AG10803 (cell line): ENCODE measurements at places on chromosomes 13 and 19.

GRCh38 chr19:44855606-44856005 lies 9.5 kb downstream of the NECTIN2 start:
- no peak for DNase-seq

DNA sequence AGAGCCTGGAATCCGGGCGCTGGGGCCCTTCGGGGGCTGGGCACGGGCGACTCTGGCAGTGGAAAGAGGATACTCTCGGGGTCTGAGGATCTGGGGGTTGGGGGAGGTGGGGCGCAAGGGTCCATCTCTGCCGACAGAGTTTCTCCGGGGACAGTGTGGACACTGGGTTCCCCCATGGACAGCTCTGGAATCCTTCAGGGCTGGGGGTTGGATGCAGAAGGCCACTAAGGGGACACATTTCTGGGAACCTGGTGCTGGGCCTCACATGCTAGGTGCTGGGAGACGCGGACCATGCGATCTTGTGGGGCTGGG lies 2.3 kb downstream of the TGFBR3L start:
- no peak for DNase-seq

GRCh38 chr13:34172048-34172447 lies 354.1 kb downstream of the RFC3 start:
- DNase-seq = peak; percentile 37

DNA sequence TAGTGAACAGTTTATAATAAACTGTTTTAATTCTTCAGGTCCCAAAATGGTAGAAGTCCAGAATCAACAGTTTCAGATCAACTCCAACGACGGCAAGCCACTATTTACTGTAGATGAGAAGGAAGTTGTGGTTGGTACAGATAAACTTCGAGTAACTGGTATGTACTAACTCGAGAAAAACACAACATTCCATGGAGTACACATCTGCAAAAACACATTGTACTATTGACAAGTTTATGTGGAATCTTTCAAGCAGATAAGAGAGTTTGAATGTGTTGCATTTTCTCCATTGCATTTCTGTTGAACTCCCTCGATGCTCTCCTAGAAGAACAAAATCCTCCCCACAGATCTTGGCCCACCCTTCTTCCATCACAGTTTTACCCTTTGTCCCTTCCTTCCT lies 98.5 kb downstream of the SGCG start:
- no peak for DNase-seq

DNA sequence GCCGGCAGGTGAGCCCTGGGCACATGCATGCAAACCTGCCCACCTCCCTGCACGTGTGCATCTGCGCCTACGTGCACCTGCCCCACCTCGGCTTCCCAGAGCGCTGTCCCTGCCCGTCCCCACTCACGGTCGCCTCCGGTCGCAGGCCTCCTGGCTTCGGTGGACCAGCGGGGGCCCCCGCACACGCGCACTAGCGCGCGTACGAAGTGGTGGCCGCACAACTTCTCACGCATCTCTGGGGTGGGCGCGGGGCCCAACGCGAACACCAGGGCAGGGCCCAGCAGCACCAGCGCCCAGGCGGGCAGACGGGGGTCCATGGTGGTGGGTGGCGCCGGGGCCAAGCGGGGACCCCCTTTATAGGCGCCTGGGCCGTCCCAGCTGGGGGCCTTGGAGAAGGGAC lies at the start of gene INSL3:
Gene INSL3, minus strand, starts transcription at position 330 of the 400 bp plus-strand sequence. Its CDS starts 13 bp downstream, at position 317.
- DNase-seq = no peak

- DNase-seq = no peak
These were observed 721.5 kb upstream of the KLHL1 start for GRCh38 chr13:70829748-70830147.

DNA sequence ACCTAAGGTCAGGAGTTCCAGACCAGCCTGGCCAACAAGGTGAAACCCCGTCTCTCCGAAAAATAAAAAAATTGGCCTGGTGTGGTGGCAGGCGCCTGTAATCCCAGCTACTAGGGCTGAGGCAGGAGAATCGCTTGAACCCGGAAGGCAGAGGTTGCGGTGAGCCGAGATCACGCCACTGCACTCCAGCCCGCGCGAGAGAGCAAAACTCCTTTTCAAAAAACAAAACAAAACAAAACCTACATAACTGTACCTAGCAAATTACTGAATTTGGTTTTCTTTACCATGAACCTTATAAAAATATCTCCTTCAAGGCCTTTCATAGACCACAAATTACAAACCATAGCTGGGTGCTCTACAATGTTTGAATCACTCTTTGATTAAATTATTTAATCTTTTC lies 760 bp downstream of the ZNF91 start:
- DNase-seq = peak; percentile 28

DNA sequence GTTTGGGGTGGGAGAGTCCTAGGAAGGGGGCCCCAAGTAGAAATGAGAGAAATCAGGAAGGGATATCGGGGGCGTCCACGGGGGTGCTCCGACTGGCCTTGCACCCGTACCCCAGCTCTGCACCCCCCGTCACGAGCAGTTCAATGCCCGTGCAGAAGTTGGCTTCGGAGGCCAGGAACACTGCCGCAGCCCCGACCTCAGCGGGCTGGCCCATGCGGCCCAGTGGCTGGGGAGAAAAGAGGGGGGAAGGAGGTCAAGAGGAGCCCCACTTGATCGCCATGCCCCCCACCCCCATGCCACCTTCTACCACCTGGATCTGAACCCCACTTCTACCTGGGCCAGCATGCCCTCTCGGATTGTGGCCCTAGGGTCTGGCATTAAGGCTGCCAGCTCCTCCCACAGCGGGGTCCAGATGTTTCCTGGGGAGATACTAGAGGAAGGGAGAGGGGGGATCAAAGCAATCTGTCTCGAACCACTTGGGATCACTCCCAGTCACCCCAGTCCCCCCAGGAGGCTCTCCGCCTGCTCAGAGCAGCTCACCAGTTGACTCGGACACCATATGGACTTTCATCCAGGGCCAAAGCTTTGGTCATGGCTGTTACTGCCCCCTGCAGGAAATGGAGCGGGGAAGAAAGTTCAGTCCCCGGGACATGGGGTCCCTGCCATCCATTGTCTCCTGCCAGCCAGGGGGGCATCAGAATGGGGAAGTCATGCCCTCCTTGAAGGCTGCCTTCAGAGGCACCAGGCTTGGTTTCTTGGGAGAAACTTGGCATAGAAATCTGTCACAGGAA lies 2.5 kb upstream of the BCAT2 start:
- no peak for DNase-seq

DNA sequence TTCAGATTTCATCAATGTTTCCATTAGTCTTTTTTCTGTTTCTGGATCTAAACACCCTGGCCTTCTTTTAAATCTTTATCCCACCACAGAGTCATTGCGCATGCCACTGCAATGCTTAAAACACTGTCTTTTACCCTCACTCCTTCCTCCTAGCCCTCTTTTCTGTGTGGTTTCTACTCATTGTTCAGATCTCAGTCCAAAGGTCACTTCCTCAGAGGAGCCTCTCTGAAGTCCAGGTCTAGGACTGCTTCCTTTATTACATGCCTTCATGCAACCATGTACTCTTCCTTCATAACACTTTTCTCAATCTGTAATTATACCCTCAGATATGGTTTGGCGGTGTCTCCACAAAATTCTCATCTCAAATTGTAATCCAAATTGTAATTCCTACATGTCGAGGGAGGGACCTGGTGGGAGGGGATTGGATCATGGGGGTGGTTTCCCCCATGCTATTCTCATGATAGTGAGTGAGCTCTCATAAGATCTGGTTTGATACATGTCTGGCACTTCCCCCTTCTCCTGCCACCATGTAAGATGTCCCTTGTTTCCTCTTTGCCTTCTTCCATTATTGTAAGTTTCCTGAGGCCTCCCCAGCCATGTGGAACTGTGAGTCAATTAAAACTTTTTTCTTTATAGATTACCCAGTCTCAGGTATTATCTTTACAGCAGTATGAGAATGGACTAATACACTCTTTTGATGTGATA lies 808.9 kb downstream of the DIAPH3 start:
- no peak for DNase-seq

DNA sequence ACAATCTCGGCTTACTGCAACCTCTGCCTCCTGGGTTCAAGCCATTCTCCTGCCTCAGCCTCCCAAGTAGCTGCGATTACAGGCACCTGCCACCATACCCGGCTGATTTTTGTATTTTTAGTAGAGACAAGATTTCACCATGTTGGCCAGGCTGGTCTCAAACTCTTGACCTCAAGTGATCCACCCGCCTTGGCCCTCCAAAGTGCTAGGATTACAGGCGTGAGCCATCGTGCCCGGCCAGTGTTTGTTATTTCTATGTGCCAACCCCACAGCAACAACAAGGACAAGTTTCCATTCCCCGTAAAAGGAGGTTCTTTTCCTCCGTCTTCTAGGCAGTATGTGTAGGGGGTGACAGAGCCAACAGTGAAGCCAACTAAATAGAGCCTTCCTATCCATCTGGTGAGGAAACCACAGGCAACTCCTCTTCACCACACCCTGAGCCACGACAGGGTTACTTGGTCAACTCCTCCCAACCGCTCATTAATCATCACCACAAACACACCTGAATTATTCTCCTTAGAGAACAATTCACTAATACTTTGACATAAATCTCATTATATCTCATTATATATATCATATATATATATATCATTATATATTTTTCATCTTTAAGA lies 25.5 kb downstream of the FOXO1 start:
- no peak for DNase-seq

DNA sequence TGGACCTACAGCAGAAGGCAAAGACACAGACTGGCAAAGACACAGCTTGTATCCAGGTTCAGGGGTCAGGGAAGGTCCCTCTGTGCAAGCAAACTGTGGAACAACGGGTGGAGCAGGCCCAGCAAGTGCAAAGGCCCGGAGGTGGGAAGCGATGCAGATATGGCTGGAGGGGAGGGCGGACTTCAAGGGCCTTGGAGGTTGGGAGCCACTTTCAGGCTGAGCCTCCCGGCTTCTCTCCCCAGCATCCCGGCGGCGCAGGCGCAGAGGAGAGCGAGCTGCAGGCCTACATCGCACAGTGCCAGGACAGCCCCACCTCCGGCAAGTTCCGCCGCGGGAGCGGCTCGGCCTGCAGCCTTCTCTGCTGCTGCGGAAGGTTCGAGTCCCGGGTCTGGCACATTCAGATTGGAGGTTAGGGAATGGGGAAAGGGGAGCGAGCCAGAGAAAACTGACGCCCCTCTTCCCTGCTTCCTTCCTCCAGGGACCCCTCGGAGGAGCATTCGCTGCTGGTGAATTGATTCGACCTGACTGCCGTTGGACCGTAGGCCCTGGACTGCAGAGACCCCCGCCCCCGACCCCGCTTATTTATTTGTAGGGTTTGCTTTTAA lies 2.1 kb upstream of the PNPLA6 start:
- peak; percentile 71 for DNase-seq

DNA sequence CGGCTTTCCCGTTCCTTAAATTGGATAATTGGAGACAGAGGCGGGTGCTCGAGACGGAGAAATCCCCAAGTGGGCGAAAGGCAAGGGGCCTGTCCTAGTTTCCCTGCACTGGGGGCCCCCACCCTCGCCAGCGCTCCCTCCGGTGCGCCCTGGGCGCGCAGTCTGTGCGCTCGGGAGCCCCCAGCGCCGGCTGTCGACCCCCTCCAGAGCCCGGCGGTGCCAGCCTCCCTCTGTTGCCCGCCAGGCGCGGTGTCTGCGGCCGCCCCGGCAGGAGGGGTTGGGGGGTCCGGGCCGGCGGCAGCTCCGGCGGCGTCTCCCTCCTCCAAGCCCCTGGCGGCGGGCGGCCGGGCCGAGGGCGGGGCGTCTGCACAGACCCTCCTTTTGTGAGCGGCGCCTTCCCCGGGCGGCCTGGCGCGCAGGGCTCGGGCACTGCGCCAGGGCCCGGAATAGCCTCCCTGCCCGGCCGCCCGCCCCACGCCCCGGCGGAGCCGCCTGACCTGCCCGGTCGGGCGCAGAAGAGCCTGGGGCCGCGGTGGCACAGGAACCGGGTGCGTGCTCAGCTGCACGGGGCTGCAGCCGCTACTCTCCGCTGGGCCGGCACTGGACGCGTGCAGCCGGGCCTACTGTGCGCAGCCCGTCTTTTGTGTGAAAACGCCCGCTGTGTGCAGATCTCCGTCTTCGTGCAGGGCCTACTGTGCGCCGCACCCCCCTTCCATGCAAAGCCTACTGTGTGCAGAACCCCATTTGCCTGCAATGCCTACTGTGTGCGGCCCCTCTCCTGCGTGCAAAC lies 13.2 kb downstream of the GADD45B start:
- peak; percentile 49 for DNase-seq

DNA sequence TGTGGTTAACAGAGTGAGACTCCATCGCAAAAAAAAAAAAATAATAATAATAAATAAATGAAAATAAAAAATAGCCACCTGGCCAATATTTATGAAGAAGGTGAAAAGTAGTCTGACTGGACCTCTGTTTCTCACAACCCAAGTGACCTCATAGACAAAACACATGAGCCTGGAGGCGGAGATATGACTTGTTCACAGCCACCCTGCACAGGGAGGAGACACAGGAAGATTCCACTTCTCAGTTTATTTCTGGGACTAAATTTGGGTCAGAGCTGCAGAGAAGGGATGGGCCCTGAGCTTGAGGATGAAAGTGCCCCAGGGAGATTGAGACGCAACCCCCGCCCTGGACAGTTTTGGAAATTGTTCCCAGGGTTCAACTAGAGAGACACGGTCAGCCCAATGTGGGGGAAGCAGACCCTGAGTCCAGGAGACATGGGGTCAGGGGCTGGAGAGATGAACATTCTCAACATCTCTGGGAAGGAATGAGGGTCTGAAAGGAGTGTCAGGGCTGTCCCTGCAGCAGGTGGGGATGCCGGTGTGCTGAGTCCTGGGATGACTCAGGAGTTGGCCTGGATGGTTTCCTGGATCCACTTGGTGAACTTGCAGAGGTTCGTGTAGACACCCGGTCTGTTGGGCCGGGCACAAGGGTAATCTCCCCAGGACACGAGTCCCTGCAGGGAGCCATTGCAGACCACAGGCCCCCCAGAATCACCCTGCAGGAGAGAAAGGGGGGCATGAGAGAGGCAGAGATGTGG lies 9.6 kb downstream of the KLK5 start:
- no peak for DNase-seq

DNA sequence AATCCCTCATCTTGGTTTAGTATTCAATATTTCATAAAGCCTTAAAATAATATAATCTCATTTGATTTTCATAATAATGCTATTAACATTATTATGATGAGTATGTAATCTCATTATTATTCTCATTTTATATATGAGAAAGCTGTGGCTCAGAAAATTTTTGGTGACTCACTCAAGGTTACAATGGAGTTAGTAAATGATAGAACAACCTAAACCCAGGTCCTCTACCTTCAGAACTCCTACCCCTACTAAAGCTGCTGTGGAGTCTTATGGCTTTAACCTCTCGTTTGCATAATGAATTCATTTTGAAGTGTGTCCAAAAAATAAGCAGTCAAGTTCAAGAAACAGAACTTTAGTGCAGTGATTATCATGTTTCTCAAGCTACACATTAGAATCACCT lies 226.3 kb downstream of the TBC1D4 start:
- no peak for DNase-seq

GRCh38 chr19:1025960-1026782 lies at the start of gene CNN2:
CNN2 (plus strand) TSS chr19:1026608; CDS start chr19:1026662, 54 bp downstream.
- peak; percentile 78 for DNase-seq

DNA sequence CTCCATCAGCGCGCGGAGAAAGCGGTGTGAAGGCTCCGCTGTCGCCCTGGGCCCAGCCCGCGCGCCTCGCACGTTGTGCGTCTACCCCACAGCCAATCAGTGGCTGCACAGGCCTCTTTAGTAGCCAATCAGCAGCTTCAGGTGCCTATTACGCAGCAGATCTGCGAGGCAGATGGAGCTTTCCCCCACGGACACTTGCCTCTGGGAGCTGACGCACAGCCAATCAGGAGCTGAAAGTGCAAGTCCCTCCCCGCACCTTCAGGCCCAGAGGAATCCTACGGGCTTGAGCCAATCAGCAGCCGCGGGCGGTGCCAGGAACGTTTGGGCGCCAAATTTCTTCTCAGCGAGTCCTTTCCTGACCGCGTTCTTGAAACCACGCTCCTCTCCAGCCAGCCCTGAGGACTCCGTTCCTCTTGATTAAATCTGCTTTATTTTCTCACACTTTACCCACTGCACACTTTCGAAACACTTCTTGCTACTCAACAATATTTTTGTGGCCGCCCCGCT lies 39.9 kb downstream of the SIGLEC7 start:
- no peak for DNase-seq
